Hepatocyte (in vitro differentiated cells): ENCODE measurements at places on chromosomes 6 and 20. TPM values are rescaled to one million over a fixed set of nuclear protein-coding genes. Genes with fewer than 3 reads are reported as not detected.
A peak's percentile ranks its signal among the peaks of the same experiment; 100 is the strongest.

DNA sequence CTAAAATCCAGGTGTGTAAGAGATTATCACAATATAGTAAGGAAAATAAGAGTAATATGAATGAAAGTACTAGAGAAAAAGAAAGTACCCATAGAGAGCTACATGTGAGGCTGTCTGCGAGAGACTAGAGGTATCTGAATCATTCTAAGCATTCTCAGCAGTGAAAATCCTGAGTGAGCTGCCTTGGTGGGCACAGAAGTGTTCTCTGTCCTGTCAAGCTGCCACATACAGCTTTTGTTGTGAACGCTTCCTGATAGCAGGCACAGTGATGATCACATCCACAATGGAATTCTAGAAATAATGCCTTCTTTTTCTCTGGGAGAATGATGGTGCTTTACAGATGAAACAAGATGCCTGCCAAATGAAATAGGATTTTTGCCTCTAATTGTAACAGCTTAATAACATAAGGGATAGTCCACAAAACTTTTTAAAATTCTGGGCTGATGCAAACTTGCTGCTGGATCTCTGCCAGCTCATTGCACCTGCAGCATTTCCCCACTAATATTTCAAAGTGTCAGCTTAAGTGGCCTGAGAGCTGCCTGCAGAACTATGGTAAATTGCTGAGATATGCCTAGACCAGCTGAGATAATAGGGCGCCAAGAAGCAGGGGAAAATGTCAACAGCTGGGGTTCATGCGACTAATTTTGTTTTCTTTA, 620.5 kb downstream of the DOK5 start:
- H3K36me3 ChIP-seq, result no peaks in the 10 kb centered on the region
- no peak overlapping the region for H3K4me3 ChIP-seq
- H3K27me3 ChIP-seq, result no peaks in the 10 kb centered on the region
- no peaks in the 10 kb centered on the region for H3K4me1 ChIP-seq
- H3K27ac ChIP-seq, result no peak overlapping the region

- H3K36me3 ChIP-seq, result no peaks in the 10 kb centered on the region
- peak overlapping the region; percentile 59 for H3K4me3 ChIP-seq
- H3K4me1 ChIP-seq, result peaks cover 9% of the 10 kb centered on the region
- H3K27ac ChIP-seq, result peak overlapping the region; percentile 57
- H3K27me3 ChIP-seq, result peaks cover 37% of the 10 kb centered on the region
These were observed 240.9 kb downstream of the PHACTR1 start for GRCh38 chr6:12957321-12958051.

Gene SRMS
- polyA plus RNA-seq, result not detected in 2 replicates

GRCh38 chr6:154615483-154616025, 105.1 kb upstream of the CNKSR3 start:
- H3K27me3 ChIP-seq, result no peaks in the 10 kb centered on the region
- no peak overlapping the region for H3K4me3 ChIP-seq
- H3K36me3 ChIP-seq, result no peaks in the 10 kb centered on the region
- H3K4me1 ChIP-seq, result no peaks in the 10 kb centered on the region

DNA sequence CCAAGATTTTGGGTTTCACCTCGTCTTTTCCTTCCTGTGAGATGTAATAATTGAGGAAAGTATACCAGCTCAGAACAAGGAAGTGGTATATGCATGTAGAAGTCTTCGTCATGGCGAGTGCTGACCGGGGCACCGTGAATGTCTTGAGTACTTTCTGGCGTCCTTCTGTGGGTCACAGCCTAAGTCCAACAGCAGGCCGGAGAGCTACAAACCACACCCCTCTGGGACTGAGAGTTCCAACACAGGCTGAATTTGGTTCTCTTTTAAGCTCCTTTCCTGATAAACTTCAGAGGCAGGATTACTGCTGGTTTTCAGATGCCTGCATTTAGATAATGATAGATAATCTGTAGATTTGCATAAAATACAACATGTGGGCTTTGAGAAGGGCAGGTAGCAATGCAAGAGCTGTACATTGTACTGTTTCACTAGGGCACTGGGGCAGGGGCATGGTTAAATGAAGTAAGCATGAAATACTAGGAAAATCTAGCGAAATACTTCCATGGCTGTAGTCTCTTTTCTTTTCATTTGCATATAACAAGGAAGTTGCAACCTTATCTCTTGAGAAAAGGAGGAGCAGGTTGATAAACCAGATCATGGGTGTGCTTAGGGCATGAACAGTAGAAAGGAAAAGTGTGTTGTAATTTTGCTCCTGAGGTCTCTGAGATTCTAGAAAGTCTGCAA, at the start of gene ADTRP:
TSS of gene ADTRP (minus strand) at position 156 of the 681 bp plus-strand sequence. CDS start at position 112, 44 bp downstream.
- peak within 1 kb of the TSS; percentile 81 for H3K27ac ChIP-seq
- no peak within 1 kb of the TSS for H3K4me3 ChIP-seq
- H3K36me3 ChIP-seq, result no peaks in the 10 kb centered on the region
- H3K27me3 ChIP-seq, result no peaks in the 10 kb centered on the region
- H3K4me1 ChIP-seq, result peaks cover 11% of the 10 kb centered on the region
- peak; percentile 60 for DNase-seq

Gene FBXO9
- 79.8 and 84.0 TPM in 2 replicates for polyA plus RNA-seq

Gene ZC2HC1B
- polyA plus RNA-seq, result not detected in 2 replicates

DNA sequence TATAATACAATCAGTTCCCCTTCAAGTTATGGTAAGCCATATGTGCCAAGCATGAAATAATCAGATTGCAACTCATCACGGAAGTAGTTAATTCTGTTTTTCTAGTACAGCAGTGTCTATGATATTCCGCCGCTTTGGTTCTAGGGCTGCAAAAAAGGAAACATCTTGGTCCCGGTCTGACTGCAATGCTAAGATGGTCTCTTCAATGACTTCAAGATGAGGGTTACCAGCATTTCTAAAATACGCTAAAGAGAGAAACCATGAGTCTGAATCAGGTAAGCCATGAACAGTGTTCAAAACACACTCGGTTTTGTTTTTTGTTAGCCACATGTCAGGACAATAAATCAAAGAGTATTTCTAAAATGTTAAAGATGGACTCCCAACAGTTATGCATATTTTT, 3.2 kb upstream of the ANKRD60 start:
- H3K27ac ChIP-seq, result no peak overlapping the region
- peaks cover 9% of the 10 kb centered on the region for H3K4me1 ChIP-seq
- no peaks in the 10 kb centered on the region for H3K36me3 ChIP-seq
- H3K27me3 ChIP-seq, result peaks cover 54% of the 10 kb centered on the region
- H3K4me3 ChIP-seq, result no peak overlapping the region
- DNase-seq, result no peak

- no peak for DNase-seq
- H3K27ac ChIP-seq, result peak overlapping the region; percentile 29
- H3K4me1 ChIP-seq, result peaks cover 29% of the 10 kb centered on the region
- H3K36me3 ChIP-seq, result no peaks in the 10 kb centered on the region
- no peak overlapping the region for H3K4me3 ChIP-seq
- H3K27me3 ChIP-seq, result no peaks in the 10 kb centered on the region
These were observed 12.4 kb downstream of the MTHFD1L start for GRCh38 chr6:150877928-150878327.

Gene COL9A1
- 1.9 and 2.3 TPM in 2 replicates for polyA plus RNA-seq

DNA sequence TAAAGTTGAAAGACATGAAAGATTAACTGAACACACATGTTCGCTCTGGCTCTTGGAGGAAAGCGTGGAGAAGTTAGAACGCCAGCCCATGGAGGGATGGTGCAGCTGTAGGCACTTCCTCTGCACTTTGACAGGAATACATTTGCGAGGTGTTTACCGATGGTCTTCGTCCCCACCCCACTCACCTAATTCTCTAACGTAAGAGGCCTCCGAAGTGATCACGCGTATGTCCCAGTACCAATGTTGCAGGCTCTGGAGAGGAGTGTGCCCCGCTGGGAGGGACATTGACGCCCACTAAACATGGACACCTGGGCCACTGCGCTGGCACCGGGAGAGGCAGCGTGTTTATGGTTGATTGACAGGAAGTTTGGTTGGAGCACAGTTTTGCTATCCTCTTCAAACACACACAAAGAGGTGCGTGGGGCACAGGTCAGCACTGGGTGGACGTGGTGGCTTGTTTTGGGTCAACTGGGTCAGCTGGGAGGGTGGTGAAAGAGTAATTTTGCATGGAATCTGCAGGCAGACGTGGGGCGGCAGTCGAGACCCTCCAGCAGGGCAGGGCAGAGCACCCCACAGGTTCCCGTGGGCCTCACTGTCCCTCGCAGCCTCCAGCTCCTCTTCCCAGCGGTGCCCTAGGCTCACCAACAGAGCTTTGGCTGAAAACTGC, 110.1 kb downstream of the DLL1 start:
- no peaks in the 10 kb centered on the region for H3K4me1 ChIP-seq
- DNase-seq, result no peak
- H3K4me3 ChIP-seq, result no peak overlapping the region
- H3K27me3 ChIP-seq, result no peaks in the 10 kb centered on the region
- no peaks in the 10 kb centered on the region for H3K36me3 ChIP-seq
- H3K27ac ChIP-seq, result no peak overlapping the region

GRCh38 chr20:40984496-40984895, 44.1 kb upstream of the TOP1 start:
- no peak overlapping the region for H3K4me3 ChIP-seq
- H3K27me3 ChIP-seq, result no peaks in the 10 kb centered on the region
- no peaks in the 10 kb centered on the region for H3K36me3 ChIP-seq
- H3K4me1 ChIP-seq, result no peaks in the 10 kb centered on the region
- no peak overlapping the region for H3K27ac ChIP-seq

Gene HEY2
- polyA plus RNA-seq, result 0.27 and 0.40 TPM in 2 replicates

Gene BPIFB1
- 0.32 and 0.85 TPM in 2 replicates for polyA plus RNA-seq

- peak overlapping the region; percentile 36 for H3K27ac ChIP-seq
- no peak for DNase-seq
- H3K27me3 ChIP-seq, result no peaks in the 10 kb centered on the region
- H3K4me3 ChIP-seq, result no peak overlapping the region
- no peaks in the 10 kb centered on the region for H3K36me3 ChIP-seq
These were observed 90.2 kb downstream of the ANKS1A start for GRCh38 chr6:34979218-34979617.

- DNase-seq, result no peak
- H3K4me1 ChIP-seq, result no peaks in the 10 kb centered on the region
- H3K4me3 ChIP-seq, result no peak overlapping the region
These were observed 135.7 kb downstream of the BTBD3 start for GRCh38 chr20:12053353-12053752.

DNA sequence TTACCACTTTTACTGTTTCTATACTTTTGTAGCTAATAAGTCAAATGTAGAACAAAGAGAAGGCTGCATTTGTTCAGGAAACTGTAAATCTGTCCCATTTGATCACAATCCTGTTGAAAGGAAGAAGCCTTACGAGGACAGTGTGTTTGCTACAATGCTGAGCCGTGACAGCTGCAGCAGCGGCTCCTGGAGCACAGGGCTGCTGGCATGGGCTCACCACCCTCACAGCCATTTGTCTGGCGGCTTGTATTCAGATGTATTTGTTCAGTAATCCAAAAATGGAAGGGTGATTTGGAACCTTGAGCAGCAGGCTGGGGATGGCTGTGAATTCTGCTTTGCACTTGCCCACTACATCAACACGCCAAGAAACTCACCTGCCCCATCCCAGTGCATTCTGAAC, 5.7 kb downstream of the TUBB2A start:
- no peaks in the 10 kb centered on the region for H3K4me1 ChIP-seq
- no peaks in the 10 kb centered on the region for H3K36me3 ChIP-seq
- H3K27ac ChIP-seq, result no peak overlapping the region
- no peak for DNase-seq
- no peak overlapping the region for H3K4me3 ChIP-seq
- H3K27me3 ChIP-seq, result no peaks in the 10 kb centered on the region

Gene TRMT11
- 14.8 and 18.6 TPM in 2 replicates for polyA plus RNA-seq

GRCh38 chr6:116206231-116206903, 47.5 kb downstream of the TSPYL4 start:
- H3K4me3 ChIP-seq, result no peak overlapping the region
- H3K36me3 ChIP-seq, result no peaks in the 10 kb centered on the region
- H3K27ac ChIP-seq, result no peak overlapping the region
- no peaks in the 10 kb centered on the region for H3K27me3 ChIP-seq

DNA sequence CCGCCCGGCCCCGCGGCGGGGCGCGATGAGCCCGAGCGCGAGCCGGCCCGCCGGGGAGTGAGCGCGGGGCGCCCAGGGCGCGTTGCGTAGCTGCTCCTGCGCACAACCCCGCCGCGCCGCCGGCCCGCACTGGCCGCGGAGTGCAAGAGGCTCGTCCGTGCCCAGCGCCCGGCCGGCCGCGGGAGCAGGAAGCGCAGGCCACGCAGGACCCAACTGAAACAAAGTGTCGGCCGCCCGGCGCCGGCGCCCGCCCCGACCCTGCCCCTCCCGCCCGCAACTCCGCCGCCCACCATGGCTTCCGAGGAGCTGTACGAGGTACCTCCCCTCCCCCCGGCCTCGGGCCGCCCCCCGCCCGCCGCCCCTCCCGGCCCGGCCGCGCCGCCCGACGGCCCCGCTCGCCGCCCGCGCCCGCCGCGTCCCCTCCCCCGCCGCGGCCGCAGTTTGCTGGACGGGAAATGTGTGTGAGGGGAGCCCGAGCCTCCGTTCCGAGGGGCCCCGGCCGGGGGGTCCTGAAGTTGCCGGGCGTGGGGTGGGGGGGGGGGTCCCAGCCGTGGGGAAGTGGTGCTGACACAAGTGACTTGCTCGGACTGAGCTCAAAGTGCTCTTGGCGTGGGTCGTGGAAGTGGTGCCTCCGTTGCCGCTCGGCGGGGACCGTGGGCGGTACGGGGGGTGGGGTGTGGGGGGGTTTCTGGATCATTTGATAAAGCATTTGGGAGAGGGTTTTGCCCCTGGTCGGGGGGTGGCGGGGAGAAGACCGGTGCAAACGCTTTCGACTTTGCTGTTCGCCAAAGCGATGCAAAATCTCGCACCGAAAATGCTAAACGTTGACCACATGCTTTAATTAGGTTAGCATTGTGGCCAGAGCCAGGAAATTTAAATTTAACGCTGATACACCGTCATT, 539 bp downstream of the CDYL start:
- H3K27ac ChIP-seq, result peak overlapping the region; percentile 93
- peaks cover 3% of the 10 kb centered on the region for H3K27me3 ChIP-seq
- peaks cover 6% of the 10 kb centered on the region for H3K4me1 ChIP-seq
- H3K36me3 ChIP-seq, result no peaks in the 10 kb centered on the region

Gene DPPA5
- not detected in 2 replicates for polyA plus RNA-seq

GRCh38 chr6:91653076-91653723, 1066.3 kb upstream of the MAP3K7 start:
- no peak overlapping the region for H3K27ac ChIP-seq
- no peak for DNase-seq
- H3K36me3 ChIP-seq, result no peaks in the 10 kb centered on the region
- H3K4me1 ChIP-seq, result no peaks in the 10 kb centered on the region
- no peak overlapping the region for H3K4me3 ChIP-seq

Gene FERMT1
- polyA plus RNA-seq, result 3.4 and 6.0 TPM in 2 replicates

DNA sequence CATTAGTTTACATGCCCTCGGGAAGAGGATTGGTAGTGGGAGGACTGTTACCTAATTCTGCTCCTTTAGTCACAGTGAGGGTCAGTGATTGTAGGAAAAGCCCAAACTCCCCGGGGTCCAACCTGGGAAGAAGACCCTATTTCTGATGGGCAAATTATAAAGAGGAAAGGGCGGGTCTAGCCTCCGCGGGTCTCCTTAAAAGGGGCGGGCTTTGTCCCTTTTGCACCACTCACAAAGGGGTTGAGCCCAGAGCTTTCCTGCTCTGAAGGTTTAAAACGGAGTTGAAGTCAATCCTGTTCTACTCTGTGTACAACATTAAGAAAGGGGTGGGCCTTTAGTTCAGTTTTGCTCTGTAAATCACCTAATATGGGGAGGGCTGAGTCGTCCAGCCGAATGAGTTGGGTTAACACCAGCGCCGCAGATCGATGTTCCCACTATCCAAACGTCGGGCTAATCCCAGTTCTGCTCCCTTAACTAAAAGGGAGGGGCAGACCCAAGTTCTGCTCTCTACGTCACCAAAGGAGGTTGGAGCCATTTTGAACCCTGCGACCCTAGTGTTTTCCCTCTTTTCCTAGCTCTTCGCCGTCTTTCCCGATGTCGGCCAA, 920 bp upstream of the RNF5 start:
- peaks cover 13% of the 10 kb centered on the region for H3K4me1 ChIP-seq
- peak; percentile 76 for DNase-seq
- H3K4me3 ChIP-seq, result peak overlapping the region; percentile 6
- H3K27me3 ChIP-seq, result no peaks in the 10 kb centered on the region
- no peaks in the 10 kb centered on the region for H3K36me3 ChIP-seq
